ENCODE measurements at places on chromosomes 2 and 18.

GRCh38 chr18:32771169-32771751 lies 1.6 kb downstream of the KLHL14 start:
- no peak for DNase-seq

- DNase-seq: no peak
These were observed 26.3 kb upstream of the CRIM1 start for GRCh38 chr2:36329251-36329650.

DNA sequence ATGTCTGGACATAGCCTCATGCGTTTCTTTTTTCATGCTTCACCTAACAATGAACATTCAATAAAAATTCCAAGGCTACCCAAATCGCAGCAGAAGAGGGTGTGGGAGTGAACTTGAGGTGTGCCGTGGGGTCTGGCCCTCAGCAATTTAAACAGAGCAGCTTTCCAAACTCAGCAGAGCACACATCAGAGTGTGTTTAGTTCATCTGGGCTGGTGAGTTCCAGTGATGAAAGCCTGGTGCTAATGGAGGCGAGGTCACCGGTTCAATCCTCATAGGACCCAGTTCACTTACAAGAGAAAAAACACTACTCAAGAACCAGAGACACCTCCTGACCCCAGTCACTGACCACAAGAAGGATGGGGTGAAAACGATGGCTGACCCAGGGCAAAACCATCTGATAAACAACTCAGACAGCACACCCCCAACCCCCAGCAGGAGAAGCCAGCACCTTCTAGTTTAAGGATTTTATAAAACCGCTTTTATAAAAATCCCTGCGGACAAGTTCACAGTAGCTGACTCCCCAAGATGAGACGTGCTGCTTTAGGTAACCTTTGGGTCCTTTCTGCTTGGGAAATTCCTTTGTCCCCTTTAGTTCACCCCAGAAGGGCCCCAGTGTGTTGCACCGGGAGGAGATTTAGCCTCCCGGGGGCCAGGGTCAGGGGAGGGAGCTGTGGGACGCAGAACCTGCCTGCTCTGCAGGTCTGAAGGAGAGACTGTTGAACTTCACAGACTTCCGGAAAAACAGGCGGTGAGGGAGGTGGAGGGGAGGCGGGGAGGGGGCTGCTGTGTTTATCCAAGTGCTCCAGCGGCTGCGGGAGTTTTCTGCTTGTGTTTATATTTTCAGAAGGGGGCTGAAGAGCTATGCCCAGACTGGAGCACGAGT lies 152.7 kb upstream of the SOX11 start:
- DNase-seq: no peak

- DNase-seq: no peak
These were observed 232.6 kb upstream of the LYPD1 start for GRCh38 chr2:132902626-132903025.

- DNase-seq: no peak
These were observed 327.6 kb upstream of the UBE2E3 start for GRCh38 chr2:180652794-180653193.

DNA sequence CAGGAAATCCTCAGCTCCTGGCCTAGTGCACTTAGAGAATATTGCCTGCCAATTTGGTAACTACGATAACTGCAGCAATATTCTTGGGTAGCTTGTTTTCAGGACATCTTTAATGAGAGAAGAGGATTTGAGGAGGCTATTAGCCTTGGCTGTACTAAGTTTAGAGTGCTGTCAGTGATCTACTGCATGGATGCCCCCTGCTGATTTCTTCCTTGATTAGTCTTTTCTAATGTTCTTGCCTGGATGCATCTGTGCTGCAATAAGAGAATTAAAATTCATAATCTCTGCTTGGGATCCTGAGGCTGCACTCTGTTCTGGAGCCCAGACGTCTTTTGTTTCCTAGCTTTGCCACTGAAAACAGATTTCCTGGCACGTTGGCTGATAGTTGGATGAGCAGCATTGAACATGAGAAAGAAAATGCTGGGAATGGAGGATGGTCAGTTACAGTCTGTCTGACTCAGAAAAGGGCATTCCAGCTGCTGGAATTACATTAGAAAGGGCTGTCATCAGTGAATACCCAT lies 115.4 kb downstream of the CCDC85A start:
- DNase-seq: no peak

GRCh38 chr2:213187833-213188532 lies 36.6 kb upstream of the IKZF2 start:
- DNase-seq: no peak

- no peak for DNase-seq
These were observed 386.5 kb upstream of the DCC start for GRCh38 chr18:51953521-51953920.

GRCh38 chr2:66508484-66509071 lies 73.7 kb downstream of the MEIS1 start:
- no peak for DNase-seq

- DNase-seq: no peak
These were observed 196.1 kb downstream of the FAM210A start for GRCh38 chr18:13530033-13530878.

- no peak for DNase-seq
These were observed 72.0 kb downstream of the KCNF1 start for GRCh38 chr2:10983711-10984110.

GRCh38 chr2:173171321-173171720 lies 95.7 kb downstream of the MAP3K20 start:
- no peak for DNase-seq

GRCh38 chr18:78768221-78768620 lies 211.4 kb upstream of the SALL3 start:
- no peak for DNase-seq

- no peak for DNase-seq
These were observed 7.5 kb downstream of the KCNG3 start for GRCh38 chr2:42486145-42486906.

- no peak for DNase-seq
These were observed 92.9 kb downstream of the ACKR3 start for GRCh38 chr2:236662231-236663185.

- DNase-seq: no peak
These were observed 9.7 kb upstream of the DNAJB2 start for GRCh38 chr2:219269362-219270054.
